ENCODE measurements at places on chromosomes 7 and 10. TPM values are rescaled to one million over a fixed set of nuclear protein-coding genes. Genes with fewer than 3 reads are reported as not detected.
A peak's percentile ranks its signal among the peaks of the same experiment; 100 is the strongest.

Gene PTN
- 16.8 TPM for total RNA-seq

GRCh38 chr10:9786101-9786500, 1231.6 kb upstream of the CELF2 start:
- no peak for DNase-seq
- H3K4me1 ChIP-seq = no peaks in the 10 kb centered on the region
- no peaks in the 10 kb centered on the region for H3K27me3 ChIP-seq
- H3K36me3 ChIP-seq = no peaks in the 10 kb centered on the region
- H3K27ac ChIP-seq = no peak overlapping the region

GRCh38 chr10:71285180-71285545, 33.9 kb upstream of the SLC29A3 start:
- peaks cover 20% of the 10 kb centered on the region for H3K36me3 ChIP-seq
- H3K4me3 ChIP-seq = no peak overlapping the region
- H3K4me1 ChIP-seq = no peaks in the 10 kb centered on the region
- no peak overlapping the region for H3K27ac ChIP-seq

- no peak overlapping the region for H3K27ac ChIP-seq
- no peaks in the 10 kb centered on the region for H3K27me3 ChIP-seq
- peak overlapping the region; percentile 19 for H3K4me3 ChIP-seq
- no peaks in the 10 kb centered on the region for H3K36me3 ChIP-seq
Measured at GRCh38 chr7:36203071-36203790, 50.2 kb downstream of the EEPD1 start.

Gene CLDN4
- 15.5 TPM for total RNA-seq

DNA sequence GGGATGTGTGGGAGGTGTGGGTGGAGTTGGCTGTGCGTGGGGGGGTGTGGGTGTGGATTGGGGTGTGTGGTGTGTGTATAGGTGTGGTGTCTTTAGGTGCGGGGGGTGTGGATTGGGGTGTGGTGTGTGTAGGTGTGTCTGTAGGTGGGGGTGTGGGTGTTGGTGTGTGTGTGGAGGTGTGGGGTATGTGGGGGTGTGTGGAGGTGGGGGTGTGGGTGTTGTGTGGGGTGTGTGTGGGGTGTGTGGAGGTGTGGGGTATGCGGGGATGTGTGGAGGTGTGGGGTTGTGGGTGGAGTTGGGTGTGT, 33.9 kb downstream of the SPDYE17 start:
- no peak for DNase-seq
- H3K36me3 ChIP-seq = peaks cover 4% of the 10 kb centered on the region
- H3K4me1 ChIP-seq = no peaks in the 10 kb centered on the region
- H3K27ac ChIP-seq = no peak overlapping the region

- H3K4me1 ChIP-seq = no peaks in the 10 kb centered on the region
- peak overlapping the region; percentile 96 for H3K4me3 ChIP-seq
- H3K36me3 ChIP-seq = peaks cover 41% of the 10 kb centered on the region
- H3K27ac ChIP-seq = peak overlapping the region; percentile 74
- no peaks in the 10 kb centered on the region for H3K27me3 ChIP-seq
Measured at GRCh38 chr10:97427571-97428179, 1.7 kb downstream of the PGAM1 start.

Gene ASB10
- total RNA-seq = not detected

Gene ANXA8
- 0.22 TPM for total RNA-seq

- H3K36me3 ChIP-seq = no peaks in the 10 kb centered on the region
- H3K27me3 ChIP-seq = no peaks in the 10 kb centered on the region
- no peaks in the 10 kb centered on the region for H3K4me1 ChIP-seq
- no peak overlapping the region for H3K4me3 ChIP-seq
Measured at GRCh38 chr7:80414331-80414730, 97.5 kb downstream of the GNAT3 start.

GRCh38 chr7:151884312-151885201, 7.6 kb upstream of the PRKAG2 start:
- no peak for DNase-seq
- H3K27me3 ChIP-seq = no peaks in the 10 kb centered on the region
- no peak overlapping the region for H3K27ac ChIP-seq
- no peaks in the 10 kb centered on the region for H3K4me1 ChIP-seq
- no peak overlapping the region for H3K4me3 ChIP-seq
- no peaks in the 10 kb centered on the region for H3K36me3 ChIP-seq

- H3K27me3 ChIP-seq = no peaks in the 10 kb centered on the region
- peaks cover 11% of the 10 kb centered on the region for H3K36me3 ChIP-seq
- H3K4me1 ChIP-seq = peaks cover 3% of the 10 kb centered on the region
- no peak overlapping the region for H3K27ac ChIP-seq
- H3K4me3 ChIP-seq = no peak overlapping the region
- no peak for DNase-seq
Measured at GRCh38 chr7:47181746-47182361, 400.1 kb downstream of the TNS3 start.

- H3K27me3 ChIP-seq = no peaks in the 10 kb centered on the region
- no peaks in the 10 kb centered on the region for H3K36me3 ChIP-seq
- H3K4me1 ChIP-seq = no peaks in the 10 kb centered on the region
- no peak for DNase-seq
- H3K27ac ChIP-seq = no peak overlapping the region
Measured at GRCh38 chr7:104972500-104972899, 41.5 kb upstream of the KMT2E start.

GRCh38 chr7:138515001-138515528, 55.0 kb downstream of the TRIM24 start:
- DNase-seq = no peak
- H3K4me1 ChIP-seq = no peaks in the 10 kb centered on the region
- H3K27ac ChIP-seq = no peak overlapping the region

- DNase-seq = no peak
- no peaks in the 10 kb centered on the region for H3K27me3 ChIP-seq
- no peak overlapping the region for H3K4me3 ChIP-seq
- H3K27ac ChIP-seq = no peak overlapping the region
Measured at GRCh38 chr10:105837951-105838350, 1196.9 kb downstream of the SORCS3 start.

DNA sequence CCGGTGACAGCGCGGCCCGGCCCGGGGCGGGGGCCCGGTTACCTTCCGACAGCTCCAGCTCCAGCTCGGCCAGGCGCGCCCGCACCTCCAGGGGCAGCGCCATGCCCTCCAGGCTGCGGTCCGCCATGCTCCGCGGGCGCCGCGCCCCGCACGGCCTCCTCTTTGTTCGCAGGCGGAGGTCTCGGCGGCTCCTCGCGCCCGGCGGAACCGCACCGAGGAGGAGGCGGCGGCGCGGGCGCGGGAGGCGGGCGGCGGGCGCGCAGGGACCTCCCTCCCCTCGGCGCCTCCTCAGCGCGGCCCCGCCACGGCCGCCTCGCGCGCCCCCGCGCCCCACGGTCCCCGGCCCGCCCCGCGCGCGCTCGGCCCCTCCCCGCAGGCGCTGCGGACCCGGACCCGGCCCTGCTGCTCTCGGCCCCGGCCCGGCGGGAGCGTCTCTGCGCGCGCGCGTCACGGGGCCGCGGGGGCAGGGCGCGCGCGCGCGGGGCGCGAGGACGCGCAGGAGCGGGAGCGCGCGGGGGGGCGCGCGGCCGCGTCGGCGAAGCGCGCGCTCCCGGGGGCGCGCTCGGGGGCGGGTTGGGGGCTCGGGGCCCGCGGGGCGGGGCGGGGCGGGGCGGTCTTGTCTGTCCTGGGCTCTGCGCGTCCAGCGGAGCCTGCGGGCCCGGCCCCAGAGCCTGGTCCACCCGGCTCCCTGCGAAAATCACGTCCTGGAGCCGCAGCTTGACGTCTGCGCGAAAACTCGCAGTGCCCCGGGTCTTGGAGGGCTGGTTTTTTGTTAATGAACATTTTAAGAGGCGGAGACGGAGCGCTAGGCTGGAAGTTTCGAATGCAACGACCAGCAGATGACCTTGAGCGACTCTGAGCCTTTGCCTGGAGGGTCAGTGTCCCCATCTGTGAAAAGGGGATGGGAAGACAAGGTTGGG, at the start of gene DIP2C:
Gene DIP2C (minus strand): TSS at position 217 of the 920 bp plus-strand sequence. CDS start 90 bp downstream, at position 127.
- H3K36me3 ChIP-seq = peaks cover 6% of the 10 kb centered on the region
- no peaks in the 10 kb centered on the region for H3K4me1 ChIP-seq
- no peak within 1 kb of the TSS for H3K27ac ChIP-seq
- peak; percentile 65 for DNase-seq

- H3K27me3 ChIP-seq = no peaks in the 10 kb centered on the region
- no peaks in the 10 kb centered on the region for H3K4me1 ChIP-seq
- H3K4me3 ChIP-seq = no peak overlapping the region
- DNase-seq = peak; percentile 70
- H3K27ac ChIP-seq = no peak overlapping the region
Measured at GRCh38 chr7:100642534-100642907, 1.2 kb upstream of the TFR2 start.

DNA sequence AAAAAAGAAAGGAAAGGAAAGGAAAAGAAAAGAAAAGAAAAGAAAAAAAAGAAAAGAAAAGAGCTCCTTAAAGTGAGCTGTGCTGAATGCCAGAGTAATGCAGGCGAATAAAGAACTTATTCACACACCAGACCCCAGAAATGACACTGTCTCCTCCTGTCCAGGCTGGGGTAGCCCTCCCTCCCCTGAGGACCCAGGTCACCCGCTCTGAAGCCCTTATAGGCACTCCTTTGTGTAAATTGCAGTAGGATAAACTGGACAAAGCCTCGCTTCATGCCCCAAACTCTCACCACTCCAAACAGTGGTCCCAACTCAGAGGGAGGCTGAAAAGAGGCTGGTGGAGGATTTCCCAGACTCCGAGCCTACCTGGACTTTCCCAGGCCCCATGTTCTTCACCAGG, 46.3 kb downstream of the PKD1L1 start:
- H3K36me3 ChIP-seq = no peaks in the 10 kb centered on the region
- DNase-seq = no peak
- peaks cover 7% of the 10 kb centered on the region for H3K4me1 ChIP-seq
- no peak overlapping the region for H3K27ac ChIP-seq

DNA sequence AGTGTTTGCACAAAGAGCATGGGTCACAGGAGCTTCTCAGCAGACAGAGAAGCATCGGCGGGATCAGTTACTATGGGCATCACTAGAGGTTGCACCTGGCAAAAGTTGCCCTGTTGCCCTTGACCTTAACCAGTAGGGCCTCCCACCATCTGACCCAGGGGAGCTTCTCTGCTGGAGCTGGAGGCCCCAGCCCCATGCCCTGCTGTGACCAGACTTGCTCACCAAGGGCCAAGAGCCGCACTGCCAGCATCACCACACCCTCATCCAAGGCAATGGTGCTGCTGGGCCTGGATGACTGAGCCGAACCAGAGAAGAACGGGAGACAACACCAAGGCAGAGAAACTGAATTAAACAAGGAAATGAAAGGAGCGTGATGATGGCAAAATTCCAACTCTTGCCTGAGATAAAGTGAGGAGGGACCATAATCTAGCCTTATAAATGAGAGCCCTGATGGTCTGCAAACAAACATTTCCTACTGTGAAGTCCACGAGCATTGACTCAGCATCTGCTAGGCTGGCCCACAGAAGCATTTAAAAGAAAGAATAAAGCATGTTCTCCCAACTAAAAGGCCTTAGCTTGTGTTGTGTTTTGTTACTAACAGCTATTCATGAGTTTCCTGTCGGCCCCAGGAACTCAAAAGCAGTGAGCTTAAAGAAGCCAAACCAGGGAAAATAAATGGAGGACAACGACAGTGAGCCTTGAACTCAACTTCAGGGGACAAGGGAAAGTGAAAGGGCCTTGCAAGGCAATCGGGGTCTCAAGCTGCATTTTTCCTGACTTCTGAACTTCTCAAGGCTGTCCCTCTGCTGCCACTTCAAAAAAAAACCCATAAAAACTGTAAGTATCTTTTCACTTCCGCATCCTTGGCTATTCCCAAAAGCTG, 60.4 kb downstream of the AFAP1L2 start:
- H3K27ac ChIP-seq = no peak overlapping the region
- no peak overlapping the region for H3K4me3 ChIP-seq
- DNase-seq = no peak
- H3K4me1 ChIP-seq = no peaks in the 10 kb centered on the region
- no peaks in the 10 kb centered on the region for H3K27me3 ChIP-seq
- H3K36me3 ChIP-seq = no peaks in the 10 kb centered on the region

DNA sequence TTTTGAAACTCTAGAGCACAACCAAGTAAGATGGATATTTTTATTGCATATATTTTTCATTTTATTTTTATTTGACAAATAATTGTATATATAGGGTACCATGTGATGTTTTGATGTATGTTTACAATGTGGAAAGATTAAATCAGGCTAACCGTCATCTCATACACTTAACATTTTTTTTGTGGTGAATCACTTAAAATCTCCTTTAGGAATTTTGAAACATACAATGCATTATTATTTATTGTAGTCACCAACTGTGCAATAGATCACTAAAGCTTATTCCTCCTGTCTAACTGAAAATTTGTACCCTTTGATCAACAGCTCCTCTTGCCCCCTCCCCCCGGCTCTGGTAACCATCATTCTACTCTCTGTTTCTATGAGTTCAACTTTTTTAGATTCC, 77.2 kb downstream of the DNAH11 start:
- H3K36me3 ChIP-seq = no peaks in the 10 kb centered on the region
- H3K27ac ChIP-seq = no peak overlapping the region
- H3K4me1 ChIP-seq = no peaks in the 10 kb centered on the region
- no peak for DNase-seq
- no peak overlapping the region for H3K4me3 ChIP-seq
- H3K27me3 ChIP-seq = no peaks in the 10 kb centered on the region

Gene KLF14
- total RNA-seq = not detected

GRCh38 chr10:103932971-103933370, 15.0 kb upstream of the STN1 start:
- H3K4me3 ChIP-seq = no peak overlapping the region
- no peaks in the 10 kb centered on the region for H3K27me3 ChIP-seq
